Glutamatergic neuron (in vitro differentiated cells): ENCODE measurements at places on chromosomes 4 and X.

DNA sequence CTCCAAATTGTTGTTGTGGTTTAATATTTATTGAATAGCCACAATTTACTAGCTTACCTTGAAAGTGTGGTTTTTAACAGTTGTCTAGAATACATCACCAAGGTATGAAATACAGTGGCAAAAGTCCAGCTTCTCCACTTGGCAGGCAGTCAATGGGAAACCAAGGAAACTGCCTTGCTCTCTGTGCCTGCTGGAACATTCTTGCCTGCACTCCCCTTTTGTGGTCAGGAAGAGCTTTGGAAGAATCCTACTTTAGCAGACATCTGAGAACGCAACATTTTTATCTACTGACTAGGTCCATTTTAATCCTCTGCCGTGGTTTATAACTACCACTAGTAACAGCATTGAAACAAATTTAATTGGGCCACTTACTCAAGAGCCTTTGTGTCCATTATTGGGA is 64.5 kb downstream of the TENM3 start:
- no peak for DNase-seq

GRCh38 chr4:23212558-23212957 is 519.8 kb downstream of the GBA3 start:
- no peak for DNase-seq

DNA sequence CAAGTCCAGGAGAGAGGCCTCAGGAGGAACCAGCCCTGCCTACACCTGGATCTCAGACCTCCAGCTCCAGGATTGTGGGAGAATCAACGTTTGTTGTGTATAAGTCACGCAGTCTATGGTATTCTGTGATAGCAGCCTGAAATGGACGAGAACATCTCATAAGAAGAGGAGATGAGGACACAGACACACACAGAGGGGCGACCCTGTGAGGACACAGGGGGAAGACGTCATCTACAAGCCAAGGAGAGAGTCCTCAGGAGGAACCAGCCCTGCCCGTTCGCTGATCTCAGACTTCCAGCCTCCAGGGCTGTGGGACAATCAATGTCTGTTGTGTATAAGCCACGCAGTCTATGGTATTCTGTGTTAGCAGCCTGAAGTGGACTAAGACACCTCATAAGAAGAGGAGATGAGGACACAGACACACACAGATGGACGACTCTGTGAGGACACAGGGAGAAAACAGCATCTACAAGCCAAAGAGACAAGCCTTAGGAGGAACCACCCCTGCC is 20.3 kb downstream of the P2RY8 start:
- no peak for DNase-seq

GRCh38 chrX:132855780-132856341 is 102.6 kb downstream of the HS6ST2 start:
- no peak for DNase-seq

- no peak for DNase-seq
Measured at GRCh38 chrX:153827016-153827415, 3.3 kb downstream of the PDZD4 start.

DNA sequence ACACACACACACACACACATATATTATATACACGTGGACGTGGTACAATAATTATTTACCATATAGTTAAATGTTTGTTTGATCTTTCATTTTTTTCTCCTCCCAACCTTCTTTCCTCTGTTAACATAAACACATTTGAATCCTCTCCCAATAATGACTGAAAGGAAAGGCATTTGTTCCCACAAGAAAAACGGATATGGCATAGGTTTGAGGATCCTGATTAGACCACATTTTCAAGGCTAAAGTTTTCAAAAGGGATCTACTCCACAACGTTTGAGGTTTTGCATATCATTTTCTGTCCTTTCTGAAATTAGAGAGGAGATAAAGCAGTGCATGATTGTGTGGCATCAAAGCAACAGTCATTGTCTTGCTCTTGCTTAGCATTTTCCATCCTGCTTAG is 1883.4 kb downstream of the STIM2 start:
- no peak for DNase-seq

DNA sequence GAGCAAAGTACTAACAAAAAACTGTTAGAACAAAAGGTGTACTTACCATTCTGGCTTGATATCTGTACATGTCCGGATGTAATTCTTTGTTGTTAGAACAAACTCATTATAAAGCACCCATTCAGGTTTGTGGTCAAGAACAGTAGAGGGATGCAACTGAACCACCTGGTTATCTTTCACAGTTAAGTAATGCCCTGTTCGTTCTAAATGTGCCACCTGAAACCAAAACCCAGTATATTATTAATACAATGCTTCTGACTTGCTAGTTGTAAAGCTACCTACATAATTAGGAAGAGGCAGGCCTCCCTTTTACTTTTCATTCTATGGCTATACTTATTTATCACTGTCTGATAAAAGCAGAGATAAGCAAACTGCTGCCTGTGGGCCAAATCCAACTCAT is 54.8 kb downstream of the DHX15 start:
- no peak for DNase-seq

GRCh38 chr4:41881981-41882624 is 53.1 kb upstream of the TMEM33 start:
- peak; percentile 45 for DNase-seq

DNA sequence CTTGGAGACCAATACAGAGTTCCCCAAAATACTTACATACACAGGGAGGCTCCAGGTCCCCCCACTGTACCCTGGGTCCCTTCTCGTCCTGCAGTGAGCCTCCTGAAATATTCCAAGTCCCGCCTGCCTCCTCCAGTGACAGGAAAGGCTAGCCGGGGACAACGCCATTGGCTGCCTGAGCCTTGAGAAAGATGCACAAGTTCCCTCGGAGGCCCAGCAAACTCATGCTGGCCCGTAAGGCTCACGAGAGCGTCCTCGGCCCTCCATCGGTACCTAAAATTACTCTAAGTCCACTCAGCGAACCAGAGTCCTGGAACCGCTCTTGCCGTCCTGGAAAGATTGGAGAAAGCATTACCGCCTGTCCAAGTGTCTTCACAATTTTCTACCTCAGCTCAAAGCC is 228.6 kb downstream of the ADAM29 start:
- DNase-seq = no peak

GRCh38 chr4:138446456-138446855 is 204.3 kb upstream of the SLC7A11 start:
- DNase-seq = no peak

DNA sequence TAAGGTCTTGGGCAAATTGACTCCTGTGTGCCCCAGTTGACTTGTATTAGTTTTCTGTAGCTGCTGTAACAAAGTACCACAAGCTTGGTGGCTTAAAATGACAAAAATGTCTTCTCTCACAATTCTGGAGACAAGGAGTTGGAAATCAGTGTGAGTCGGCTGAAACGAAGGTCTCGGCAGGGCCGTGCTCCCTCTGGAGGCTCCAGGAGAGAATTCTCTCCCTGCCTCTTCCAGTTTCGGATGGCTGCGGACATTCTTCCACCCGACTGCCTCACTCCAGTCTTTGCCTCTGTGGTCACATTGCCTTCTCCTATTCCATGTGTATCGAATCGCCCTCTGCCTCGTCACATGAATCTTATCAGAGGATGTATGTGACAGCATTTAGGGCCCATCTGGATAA is 66.0 kb upstream of the PHOX2B start:
- DNase-seq = peak; percentile 54

DNA sequence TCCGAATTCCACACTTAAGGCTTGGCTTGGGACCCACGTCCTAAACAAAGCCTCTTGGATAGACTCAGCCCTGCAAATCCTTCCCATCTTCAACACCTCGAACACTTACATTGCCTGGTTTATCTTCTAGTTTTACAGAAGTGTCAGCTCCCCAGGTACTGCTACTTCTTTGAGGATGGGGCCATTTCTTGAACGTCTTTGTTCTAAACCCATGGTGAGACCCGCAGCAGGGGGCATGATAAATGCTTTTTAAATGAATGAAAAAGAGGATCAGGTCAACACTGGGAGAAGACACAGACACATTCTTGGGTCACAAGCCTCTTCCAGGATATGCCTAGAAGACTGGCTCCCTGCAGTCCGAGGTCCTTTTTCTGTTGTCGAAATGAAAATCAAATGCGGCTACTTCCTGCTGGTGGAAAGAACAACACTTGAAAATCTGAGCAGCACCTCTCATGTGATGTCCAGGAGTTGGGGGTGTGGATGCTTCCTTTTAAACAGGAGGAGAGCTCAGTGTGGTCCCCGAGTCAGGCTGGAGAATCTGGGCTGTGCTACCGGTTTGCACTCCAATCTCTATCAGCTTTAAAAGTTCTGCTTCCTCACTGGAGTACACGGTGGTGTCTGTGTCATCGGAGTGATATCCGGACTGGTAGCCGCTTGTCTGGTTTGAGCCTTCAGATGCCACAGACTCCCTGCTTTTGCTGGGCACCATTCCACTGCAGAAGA is 45.8 kb downstream of the KDR start:
- no peak for DNase-seq

- DNase-seq = no peak
Measured at GRCh38 chr4:183200453-183200852, 101.4 kb downstream of the WWC2 start.

DNA sequence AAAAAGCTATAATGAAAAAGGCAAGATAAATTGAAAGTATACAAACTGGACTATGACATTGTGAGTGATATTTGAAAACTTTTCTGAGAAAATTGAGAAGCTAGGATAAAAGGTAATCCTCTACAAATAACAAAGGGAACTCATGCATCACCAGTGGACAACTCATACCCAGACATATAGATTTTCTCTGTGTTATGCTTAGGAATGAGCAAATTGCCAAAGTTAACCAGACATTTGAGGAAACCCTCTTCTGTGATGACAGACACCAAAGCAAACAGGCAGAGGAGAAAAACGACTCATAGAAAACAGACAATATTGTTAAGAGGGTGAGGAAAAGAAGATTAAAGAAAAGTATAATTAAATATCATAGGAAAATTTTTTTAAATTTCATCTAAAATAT is 186.5 kb downstream of the MAB21L2 start:
- DNase-seq = no peak

DNA sequence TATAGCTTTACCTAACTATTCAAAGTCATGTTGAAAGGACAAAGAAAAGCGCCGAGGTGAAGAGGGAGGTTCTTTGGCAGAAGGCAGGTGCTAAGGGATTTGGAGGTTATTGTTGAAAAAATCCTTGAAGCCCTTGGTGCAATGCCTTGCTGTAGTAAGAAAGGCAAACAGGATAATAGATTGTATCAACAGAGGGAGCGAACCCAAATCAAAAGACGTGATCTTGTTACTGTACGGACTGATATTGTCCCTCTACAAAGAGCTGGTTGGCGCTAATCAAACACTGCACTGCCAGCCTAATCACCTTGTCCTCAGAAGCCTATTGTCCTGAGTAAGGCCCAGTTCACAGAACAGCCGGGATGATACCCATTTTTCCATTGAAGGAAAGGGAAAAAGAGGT is 182.9 kb downstream of the ZIC3 start:
- DNase-seq = no peak

- no peak for DNase-seq
Measured at GRCh38 chr4:106628586-106629267, 260.1 kb upstream of the GIMD1 start.

GRCh38 chr4:122700178-122700725 is 32.3 kb upstream of the BBS12 start:
- DNase-seq = no peak

DNA sequence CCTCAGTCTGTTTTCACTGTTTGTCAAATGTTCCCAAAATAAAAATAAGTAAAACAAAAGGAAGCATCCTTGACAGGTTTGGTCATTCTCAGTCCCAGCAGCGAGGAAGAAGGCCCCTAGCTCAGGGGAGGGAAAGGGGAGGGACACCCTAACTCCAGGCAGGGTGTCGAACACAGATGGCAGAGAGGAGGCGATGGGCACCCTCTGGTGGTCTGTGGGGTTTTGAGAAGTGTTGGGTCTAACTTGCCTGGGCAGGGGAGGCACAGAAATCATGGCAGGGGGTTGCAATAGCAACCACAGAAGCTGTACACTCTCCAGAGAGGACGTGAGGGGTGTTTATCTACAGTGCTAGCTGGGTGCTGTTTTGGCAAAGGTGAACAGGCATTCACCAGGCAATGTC is 229.8 kb upstream of the SFRP2 start:
- no peak for DNase-seq

DNA sequence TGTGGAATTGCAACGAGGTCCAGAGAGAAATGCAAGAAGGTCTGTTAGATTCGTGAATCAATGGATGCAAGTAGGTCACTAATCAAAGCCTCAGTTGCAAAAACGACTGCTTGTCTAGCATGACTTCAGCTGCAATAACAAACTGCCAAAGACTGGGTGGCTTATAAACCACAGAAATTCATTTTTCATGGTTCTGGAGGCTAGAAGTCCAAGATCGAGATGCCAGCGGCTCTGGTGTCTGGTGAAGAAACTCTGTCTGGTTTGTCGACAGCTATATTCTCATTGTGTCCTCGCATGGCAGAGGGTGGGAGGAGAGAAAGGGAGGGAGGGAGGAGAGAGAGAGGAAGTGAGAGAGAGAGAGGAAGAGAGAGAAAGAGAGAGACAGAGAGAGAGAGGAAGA is 114.7 kb downstream of the MXRA5 start:
- DNase-seq = no peak

DNA sequence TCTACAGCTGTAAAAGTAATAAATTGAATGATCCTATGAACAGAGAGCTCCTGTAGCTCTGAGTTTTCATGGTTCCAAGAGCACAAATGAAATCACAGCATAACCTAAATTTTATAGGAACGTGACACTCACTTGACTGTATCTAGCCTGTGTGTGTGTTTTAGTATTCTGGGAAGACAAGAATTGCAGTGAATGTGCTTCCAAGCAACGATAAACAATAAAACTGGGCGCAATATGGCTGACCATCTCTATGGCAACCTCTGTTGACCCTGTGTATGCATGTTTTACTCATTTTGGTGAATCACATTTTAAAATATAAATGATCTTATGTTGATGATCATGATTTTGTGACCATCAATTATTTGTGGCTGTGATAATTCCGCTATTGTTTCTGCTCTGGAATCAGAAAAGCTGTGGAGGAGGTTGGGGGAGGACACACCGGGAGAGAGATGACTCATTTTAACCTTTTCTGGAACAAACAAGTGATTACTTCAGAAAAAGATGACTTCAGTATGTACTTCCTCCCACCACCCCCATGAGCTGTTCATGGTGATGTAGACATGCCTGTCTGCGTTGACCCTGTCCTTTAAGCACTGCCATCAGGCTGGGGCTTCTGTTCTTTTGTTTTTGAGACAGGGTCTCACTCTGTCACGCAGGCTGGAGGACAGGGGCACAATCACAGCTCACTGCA is 31.8 kb downstream of the USP11 start:
- DNase-seq = no peak

GRCh38 chr4:12126474-12126873 is 697.8 kb upstream of the HS3ST1 start:
- no peak for DNase-seq

- no peak for DNase-seq
Measured at GRCh38 chr4:139200102-139200501, 23.1 kb upstream of the ELF2 start.
